Peyer's patch (tissue), 4 donors: ENCODE measurements at places on chromosomes 4 and X.

GRCh38 chrX:39729981-39730661 is 367.6 kb downstream of the BCOR start:
- no peak overlapping the region for H3K4me3 ChIP-seq
- no peaks in the 10 kb centered on the region for H3K4me1 ChIP-seq
- no peaks in the 10 kb centered on the region for H3K27me3 ChIP-seq
- H3K27ac ChIP-seq: no peak overlapping the region
- DNase-seq: no peak

DNA sequence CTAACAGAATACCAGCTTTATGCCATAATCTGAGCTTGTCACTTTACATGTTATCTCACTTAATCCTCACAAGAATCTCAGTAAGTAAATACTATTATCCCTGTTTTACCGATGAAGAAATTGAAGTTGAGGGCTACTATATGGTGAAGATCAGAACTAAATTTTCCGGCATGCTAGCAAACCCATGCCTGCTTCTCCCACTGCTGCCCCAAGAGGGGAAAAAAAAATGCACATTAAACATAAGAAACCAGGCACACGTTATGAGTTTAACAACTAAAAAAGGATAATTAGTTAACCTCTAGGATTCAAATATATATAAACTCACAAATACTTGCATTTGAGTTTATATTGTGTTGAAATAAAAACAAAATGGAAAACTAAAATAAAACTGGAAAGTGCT is 10.8 kb downstream of the SLC10A7 start:
- H3K27ac ChIP-seq: no peak overlapping the region
- H3K4me3 ChIP-seq: no peak overlapping the region
- DNase-seq: no peak

DNA sequence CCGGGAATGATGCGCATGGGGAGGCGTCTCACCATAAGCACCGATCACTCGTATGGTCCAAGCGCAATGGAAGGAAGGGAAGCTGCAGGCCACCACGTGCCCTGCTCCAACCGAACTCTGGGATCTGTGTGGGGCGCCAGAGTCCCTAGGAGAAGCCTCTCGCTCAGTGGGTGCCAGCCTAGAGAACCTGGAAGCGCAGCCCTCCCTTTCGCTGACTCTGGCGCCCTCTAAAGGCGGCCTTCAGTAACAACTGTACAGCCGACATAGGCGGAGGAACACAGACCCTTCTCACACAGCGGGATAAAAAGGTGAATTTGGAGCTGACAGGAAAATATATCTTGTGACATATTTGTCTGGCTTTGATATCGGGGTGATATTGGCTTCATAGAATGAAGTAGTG is 76.0 kb downstream of the INTS6L start:
- no peak overlapping the region for H3K27ac ChIP-seq
- H3K4me1 ChIP-seq: no peaks in the 10 kb centered on the region
- H3K4me3 ChIP-seq: no peak overlapping the region

- peak overlapping the region; percentile 84 for H3K27ac ChIP-seq
- H3K4me1 ChIP-seq: no peaks in the 10 kb centered on the region
- H3K36me3 ChIP-seq: no peaks in the 10 kb centered on the region
- H3K27me3 ChIP-seq: no peaks in the 10 kb centered on the region
- peak overlapping the region; percentile 78 for H3K4me3 ChIP-seq
- DNase-seq: no peak
Observed at GRCh38 chrX:101347859-101348451, 587 bp downstream of the TIMM8A start.

DNA sequence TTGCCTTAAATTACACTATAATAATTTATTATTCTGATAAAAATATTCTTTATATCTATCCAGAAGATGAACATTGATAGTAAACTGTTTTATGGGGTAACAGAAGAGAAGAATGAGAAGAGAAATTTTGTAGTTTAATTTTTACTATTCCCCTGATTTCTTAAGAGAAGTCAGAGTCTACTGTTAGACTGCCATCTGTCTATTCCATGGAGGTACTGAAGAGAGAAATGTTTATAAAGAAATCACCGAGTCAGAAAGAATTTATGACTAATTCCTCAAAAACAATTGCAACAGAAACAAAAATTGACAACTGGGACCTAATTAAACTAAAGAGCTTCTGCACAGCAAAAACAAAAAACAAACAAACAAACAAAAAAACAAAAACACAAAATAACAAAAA is 149.9 kb downstream of the FGF16 start:
- no peak overlapping the region for H3K4me3 ChIP-seq
- H3K4me1 ChIP-seq: no peaks in the 10 kb centered on the region
- H3K27me3 ChIP-seq: no peaks in the 10 kb centered on the region
- DNase-seq: no peak

GRCh38 chr4:13355111-13355880 is 128.8 kb downstream of the RAB28 start:
- no peak overlapping the region for H3K27ac ChIP-seq
- no peaks in the 10 kb centered on the region for H3K27me3 ChIP-seq
- H3K4me1 ChIP-seq: no peaks in the 10 kb centered on the region
- no peak overlapping the region for H3K4me3 ChIP-seq

DNA sequence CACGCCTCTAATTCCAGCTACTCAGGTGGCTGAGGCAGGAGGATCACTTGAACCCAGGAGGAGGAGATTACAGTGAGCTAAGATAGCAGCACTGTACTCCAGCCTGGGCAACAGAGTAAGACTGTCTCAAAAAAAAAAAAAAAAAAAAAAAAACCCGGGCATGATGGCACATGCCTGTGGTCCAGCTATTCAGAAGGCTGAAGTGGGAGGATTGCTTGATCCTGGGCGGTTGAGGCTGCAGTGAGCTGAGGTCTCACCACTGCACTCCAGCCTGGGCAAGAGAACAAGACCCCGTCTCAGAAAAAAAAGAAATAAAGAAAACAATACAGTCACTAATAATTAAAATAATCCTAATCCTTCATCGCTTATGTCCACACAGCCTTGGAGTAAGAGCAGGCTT is 68.1 kb downstream of the APBB2 start:
- no peak overlapping the region for H3K27ac ChIP-seq
- peaks cover 34% of the 10 kb centered on the region for H3K4me1 ChIP-seq
- no peaks in the 10 kb centered on the region for H3K36me3 ChIP-seq
- no peak overlapping the region for H3K4me3 ChIP-seq
- H3K27me3 ChIP-seq: no peaks in the 10 kb centered on the region
- no peak for DNase-seq

- H3K27ac ChIP-seq: no peak overlapping the region
- H3K27me3 ChIP-seq: no peaks in the 10 kb centered on the region
- H3K4me1 ChIP-seq: no peaks in the 10 kb centered on the region
- no peak overlapping the region for H3K4me3 ChIP-seq
Observed at GRCh38 chrX:10725071-10725470, 104.7 kb upstream of the MID1 start.

- DNase-seq: no peak
- H3K4me3 ChIP-seq: no peak overlapping the region
- no peaks in the 10 kb centered on the region for H3K4me1 ChIP-seq
- H3K27ac ChIP-seq: no peak overlapping the region
Observed at GRCh38 chr4:145501051-145501660, 19.5 kb downstream of the SMAD1 start.

DNA sequence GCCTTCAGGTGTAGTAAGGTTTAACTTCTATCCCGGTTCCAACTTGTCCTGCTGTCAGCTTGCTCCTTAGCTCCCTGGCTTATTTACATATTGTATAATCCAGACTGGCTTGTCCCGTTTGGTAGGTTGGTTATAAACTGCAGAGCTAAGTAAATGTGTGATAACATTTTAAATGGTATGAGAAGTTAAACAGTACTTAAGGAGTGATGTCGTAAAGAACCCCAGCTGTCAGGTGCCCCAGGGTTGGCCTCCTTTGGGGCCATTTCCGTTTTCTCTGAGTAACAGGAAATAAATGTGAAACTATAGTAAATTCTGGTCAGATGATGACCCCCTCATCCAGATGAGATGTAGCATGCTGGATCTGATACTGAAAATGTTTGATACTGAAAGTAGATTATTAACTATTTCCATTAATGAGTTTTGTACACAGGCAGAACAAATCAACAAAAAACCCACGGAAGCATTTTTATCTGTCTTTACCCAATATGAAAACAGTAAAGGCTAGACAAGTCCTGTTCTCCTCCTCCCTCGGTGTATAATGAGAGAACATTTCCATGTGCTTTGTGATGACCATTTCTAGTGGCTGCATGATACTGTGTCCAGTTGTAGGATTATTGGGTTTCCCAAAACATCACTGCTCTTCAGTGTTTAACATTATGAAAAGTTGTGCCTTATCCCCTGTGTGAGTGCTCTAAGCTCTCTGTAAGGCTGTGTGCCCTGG is 22.4 kb downstream of the GAB1 start:
- H3K36me3 ChIP-seq: no peaks in the 10 kb centered on the region
- DNase-seq: peak; percentile 86
- peaks cover 22% of the 10 kb centered on the region for H3K4me1 ChIP-seq
- H3K27me3 ChIP-seq: no peaks in the 10 kb centered on the region
- peak overlapping the region; percentile 12 for H3K4me3 ChIP-seq

- no peaks in the 10 kb centered on the region for H3K27me3 ChIP-seq
- H3K4me1 ChIP-seq: no peaks in the 10 kb centered on the region
- H3K36me3 ChIP-seq: no peaks in the 10 kb centered on the region
- no peak overlapping the region for H3K27ac ChIP-seq
- no peak for DNase-seq
Observed at GRCh38 chrX:57674861-57675260, 5.2 kb downstream of the NLRP2B start.

- no peaks in the 10 kb centered on the region for H3K27me3 ChIP-seq
- no peak for DNase-seq
- H3K27ac ChIP-seq: no peak overlapping the region
- no peak overlapping the region for H3K4me3 ChIP-seq
- H3K4me1 ChIP-seq: no peaks in the 10 kb centered on the region
Observed at GRCh38 chrX:29308726-29309125, 721.5 kb downstream of the IL1RAPL1 start.

DNA sequence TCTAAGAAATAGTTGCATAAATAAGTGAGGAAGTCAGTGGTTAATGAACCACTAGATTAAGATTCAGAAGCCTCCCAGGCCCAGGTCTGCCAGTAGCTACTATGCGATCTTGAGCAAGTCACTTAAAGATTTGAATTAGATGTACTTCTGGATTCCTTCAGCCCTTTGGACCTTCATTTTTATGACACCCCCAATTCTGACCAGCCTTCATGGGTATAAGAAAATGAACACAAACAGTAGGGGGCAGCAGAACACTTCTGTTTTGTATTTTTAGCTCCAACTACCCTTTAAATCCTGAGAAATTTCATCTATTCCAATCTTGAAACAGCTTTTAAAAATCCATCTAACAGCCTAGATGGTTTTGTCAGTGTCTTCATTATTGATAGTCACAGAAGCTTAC is 19.0 kb downstream of the TMEM47 start:
- H3K4me3 ChIP-seq: no peak overlapping the region
- DNase-seq: no peak
- H3K4me1 ChIP-seq: no peaks in the 10 kb centered on the region

DNA sequence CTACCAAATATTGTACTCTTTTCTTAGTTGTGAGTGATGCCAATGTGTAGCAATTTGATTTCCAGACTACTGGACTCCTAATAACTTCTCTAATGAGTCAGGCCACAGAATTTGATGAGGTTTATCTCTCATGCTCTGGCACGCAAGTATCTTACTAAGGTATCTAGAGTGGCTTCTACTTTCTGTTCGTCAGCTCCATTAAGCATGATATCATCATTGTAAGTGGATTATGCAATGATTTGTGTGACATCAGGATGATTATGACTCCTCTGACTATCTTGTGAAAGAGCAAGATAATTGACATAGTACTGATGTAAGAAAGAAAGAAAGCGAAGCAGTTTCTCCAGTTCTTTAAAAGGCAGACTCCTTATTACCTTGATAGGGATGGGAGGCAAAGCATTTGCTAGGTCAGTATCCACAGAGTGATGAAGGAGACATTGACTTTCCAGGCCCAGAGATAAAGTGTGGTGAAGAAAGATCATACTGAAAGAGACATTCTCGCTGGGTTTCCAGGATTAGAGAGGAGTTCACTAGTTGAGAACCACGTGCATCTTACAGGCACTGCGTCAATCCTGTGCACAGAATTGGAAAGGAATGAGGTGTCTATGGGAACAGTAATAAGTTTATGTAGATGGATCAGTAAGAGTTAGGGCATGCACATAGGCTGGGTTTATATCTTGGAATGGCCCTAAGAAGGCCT is 161.9 kb upstream of the STK26 start:
- no peaks in the 10 kb centered on the region for H3K27me3 ChIP-seq
- no peak for DNase-seq
- H3K4me3 ChIP-seq: no peak overlapping the region
- no peaks in the 10 kb centered on the region for H3K36me3 ChIP-seq
- H3K27ac ChIP-seq: no peak overlapping the region

DNA sequence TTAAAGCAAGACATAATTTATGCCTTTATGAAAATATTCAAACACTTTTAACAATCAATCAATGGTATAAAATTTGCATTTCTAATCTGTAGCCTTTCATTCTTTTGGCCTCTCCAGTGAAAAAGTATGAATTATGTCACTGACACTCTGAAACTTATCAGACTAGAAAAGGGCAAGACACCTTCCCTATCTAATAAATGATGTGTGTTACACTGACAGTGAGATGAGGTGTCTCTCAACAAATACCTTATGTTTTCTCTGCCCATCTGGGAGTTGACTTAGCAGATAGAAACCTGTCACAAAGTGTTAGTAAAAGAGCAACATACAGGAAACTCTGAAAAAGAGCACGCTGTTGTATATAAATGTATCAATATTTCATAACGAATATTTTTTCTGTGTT is 94.2 kb upstream of the TECRL start:
- no peak for DNase-seq
- H3K4me1 ChIP-seq: no peaks in the 10 kb centered on the region
- H3K27me3 ChIP-seq: no peaks in the 10 kb centered on the region
- no peak overlapping the region for H3K4me3 ChIP-seq

GRCh38 chr4:26076896-26077295 is 162.9 kb downstream of the SMIM20 start:
- H3K4me3 ChIP-seq: no peak overlapping the region
- DNase-seq: no peak
- H3K27ac ChIP-seq: no peak overlapping the region
- no peaks in the 10 kb centered on the region for H3K27me3 ChIP-seq
- no peaks in the 10 kb centered on the region for H3K36me3 ChIP-seq
- no peaks in the 10 kb centered on the region for H3K4me1 ChIP-seq

GRCh38 chr4:159290321-159291030 is 187.6 kb downstream of the RAPGEF2 start:
- no peaks in the 10 kb centered on the region for H3K36me3 ChIP-seq
- H3K27ac ChIP-seq: no peak overlapping the region
- no peaks in the 10 kb centered on the region for H3K4me1 ChIP-seq
- no peak overlapping the region for H3K4me3 ChIP-seq
- DNase-seq: no peak
- H3K27me3 ChIP-seq: no peaks in the 10 kb centered on the region
